ENCODE measurements at places on chromosomes 11 and 22.
A peak's percentile ranks its signal among the peaks of the same experiment; 100 is the strongest.

DNA sequence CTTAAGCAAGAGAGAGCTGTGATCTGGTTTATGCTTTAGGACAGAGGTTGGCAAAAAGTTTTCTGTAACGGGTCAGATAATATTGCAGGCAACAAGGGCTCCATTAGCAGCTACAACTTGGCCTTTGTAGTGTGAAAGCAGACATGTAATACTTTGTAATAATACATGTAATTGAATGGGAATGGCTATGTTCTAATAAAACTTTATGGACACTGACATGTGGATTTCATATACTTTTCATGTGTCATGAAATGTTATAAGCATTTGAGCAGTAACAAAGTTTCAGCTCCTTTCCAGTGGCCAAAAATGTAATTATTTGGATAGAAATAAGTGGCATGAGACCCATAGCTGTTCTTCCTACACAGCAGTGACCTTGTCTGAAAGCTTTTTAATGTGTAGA is 3.1 kb downstream of the DYNC2H1 start:
- no peak for DNase-seq

GRCh38 chr11:82003671-82004515 is 729.8 kb downstream of the FAM181B start:
- peak; percentile 64 for DNase-seq

DNA sequence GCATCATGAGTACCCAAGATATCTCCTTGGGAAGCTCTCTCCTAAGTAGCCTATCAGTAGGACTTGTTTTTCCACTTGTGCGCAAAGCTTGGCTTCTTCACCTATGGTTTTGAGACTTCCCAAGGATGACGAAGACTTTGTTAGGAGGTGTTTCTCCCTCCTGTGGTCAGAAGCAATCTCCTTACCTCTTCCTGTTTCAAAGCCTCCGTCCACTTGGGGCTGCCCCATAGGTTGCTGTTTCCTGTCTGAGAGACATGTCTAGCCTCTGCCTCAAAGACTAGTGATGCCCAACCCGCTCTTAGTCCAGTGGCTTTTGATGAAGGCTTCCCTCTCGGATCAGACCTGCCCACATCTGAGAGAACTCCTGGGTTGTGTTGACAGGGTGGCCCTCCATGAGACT is 92.9 kb downstream of the TRAF6 start:
- DNase-seq, result no peak

DNA sequence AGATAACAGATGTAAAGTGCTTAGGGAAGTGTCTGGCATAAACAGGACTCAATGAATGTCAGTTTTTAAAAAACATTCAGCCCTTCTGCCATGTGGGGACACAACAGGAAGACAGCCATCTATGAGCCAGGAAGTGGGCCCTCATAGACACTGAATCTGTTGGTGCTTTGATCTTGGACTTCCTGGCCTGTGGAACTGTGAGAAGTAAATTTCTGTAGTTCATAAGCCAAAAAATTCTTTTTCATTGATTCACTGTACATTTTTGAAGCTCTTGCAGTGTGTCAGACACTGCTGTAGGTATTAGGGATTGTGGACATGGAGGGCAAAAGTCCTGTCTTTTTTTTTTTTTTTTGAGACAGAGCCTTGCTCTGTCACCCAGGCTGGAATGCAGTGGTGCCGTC is 188.6 kb downstream of the HIPK3 start:
- no peak for DNase-seq

GRCh38 chr11:75725547-75726320 is 8.1 kb downstream of the MOGAT2 start:
- DNase-seq, result no peak
